Activated CD8-positive, alpha-beta memory T cell treated with anti-CD3 and anti-CD28 coated beads, Interleukin-2, amount 50 U/mL, for 4 hours (primary cell): ENCODE measurements at places on chromosomes 12 and 14.

DNA sequence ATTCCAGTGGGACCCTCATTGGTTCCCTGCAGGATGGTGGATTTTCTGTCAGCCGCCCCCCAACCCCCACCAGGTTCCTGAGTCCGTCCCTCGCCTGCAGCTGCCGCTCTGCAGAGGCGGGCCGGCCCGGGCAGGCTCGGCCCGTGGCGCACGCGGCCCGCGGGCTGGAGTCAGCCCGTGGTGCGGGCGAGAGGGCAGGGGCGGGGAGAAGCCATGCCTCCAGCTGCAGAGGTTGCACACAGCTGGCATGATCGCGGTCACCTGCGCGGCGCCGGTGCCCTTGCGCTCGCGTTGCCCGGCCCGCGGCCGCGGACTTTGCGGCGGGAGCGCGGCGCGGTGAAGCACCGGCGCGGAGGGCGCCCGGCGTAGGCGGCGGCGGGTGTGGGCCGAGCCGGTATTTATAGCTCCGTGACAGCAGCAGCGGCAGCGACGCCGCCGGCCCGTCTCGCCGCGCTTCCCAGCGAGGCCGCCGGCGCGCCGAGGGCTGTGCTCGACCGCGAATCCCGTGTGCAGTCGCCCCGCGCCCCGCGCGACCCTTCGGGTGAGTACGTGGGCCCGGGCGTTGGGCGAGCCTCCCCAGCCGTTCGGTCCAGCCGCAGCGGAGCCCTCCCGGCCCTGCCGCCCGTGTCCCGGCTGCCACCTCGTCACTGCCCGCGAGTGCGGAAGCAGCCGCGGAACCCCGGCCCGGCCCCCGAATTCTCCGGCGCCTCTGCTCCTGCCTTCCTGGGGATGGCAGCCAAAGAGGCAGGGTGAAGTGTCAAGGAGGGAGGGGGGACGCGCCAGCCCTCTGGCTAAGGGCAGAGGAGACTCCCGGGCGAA is at the start of gene TMEM117:
TMEM117 (plus strand) TSS at position 426 of the 819 bp plus-strand sequence.
- peak; percentile 59 for DNase-seq

- DNase-seq: no peak
Observed at GRCh38 chr12:4496145-4496838, 42.4 kb upstream of the RAD51AP1 start.

GRCh38 chr12:124660851-124661250 is 93.4 kb upstream of the NCOR2 start:
- no peak for DNase-seq

DNA sequence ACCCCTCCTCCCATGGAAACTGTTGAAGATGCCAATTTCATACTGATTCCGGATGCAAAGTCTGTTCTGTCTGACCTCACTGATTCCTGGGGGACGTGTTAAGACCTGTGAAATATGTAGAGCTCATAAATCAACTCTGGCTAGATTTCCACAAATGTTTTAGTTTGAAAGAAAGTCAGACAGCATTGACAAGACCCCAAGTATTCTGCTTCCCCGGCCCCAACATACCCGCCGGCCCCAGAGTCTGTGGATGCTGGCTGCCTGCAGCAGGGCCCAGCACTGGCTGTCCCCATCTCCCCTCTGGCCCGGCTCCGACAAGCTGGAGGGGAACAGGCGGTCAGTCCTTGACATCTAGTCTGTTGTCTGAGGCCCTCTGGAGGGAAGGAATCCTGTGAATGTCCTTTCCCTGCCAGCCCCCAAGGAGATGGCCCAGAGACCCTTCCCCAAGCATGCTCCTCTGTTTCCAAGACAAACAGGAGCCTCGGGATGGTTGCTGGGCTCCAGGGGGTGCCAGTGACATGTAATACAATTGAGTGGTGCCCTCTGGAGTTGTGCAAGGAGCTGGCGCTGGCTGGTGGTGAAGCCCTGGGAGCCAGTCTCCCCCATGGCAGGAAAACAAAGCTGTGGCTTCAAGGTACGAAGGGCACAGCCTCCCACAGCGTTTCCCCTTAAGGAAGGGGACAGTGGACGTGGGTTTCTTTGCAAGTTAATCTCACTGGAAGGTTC is 22.3 kb downstream of the FBLN5 start:
- no peak for DNase-seq

GRCh38 chr12:127400221-127400620 is 866.7 kb upstream of the TMEM132C start:
- no peak for DNase-seq

- no peak for DNase-seq
Observed at GRCh38 chr14:70812124-70812818, 3.0 kb upstream of the MAP3K9 start.

GRCh38 chr14:105034315-105035039 is 13.6 kb upstream of the CDCA4 start:
- no peak for DNase-seq
